Trophoblast cell (in vitro differentiated cells and primary cell): ENCODE measurements at places on chromosomes 2 and 18.
A peak's percentile ranks its signal among the peaks of the same experiment; 100 is the strongest.

GRCh38 chr2:214816008-214816533, 6.6 kb upstream of the BARD1 start:
- H3K36me3 ChIP-seq: no peaks in the 10 kb centered on the region
- no peak overlapping the region for H3K27ac ChIP-seq
- no peak for DNase-seq
- no peaks in the 10 kb centered on the region for H3K27me3 ChIP-seq
- H3K4me3 ChIP-seq: no peak overlapping the region

DNA sequence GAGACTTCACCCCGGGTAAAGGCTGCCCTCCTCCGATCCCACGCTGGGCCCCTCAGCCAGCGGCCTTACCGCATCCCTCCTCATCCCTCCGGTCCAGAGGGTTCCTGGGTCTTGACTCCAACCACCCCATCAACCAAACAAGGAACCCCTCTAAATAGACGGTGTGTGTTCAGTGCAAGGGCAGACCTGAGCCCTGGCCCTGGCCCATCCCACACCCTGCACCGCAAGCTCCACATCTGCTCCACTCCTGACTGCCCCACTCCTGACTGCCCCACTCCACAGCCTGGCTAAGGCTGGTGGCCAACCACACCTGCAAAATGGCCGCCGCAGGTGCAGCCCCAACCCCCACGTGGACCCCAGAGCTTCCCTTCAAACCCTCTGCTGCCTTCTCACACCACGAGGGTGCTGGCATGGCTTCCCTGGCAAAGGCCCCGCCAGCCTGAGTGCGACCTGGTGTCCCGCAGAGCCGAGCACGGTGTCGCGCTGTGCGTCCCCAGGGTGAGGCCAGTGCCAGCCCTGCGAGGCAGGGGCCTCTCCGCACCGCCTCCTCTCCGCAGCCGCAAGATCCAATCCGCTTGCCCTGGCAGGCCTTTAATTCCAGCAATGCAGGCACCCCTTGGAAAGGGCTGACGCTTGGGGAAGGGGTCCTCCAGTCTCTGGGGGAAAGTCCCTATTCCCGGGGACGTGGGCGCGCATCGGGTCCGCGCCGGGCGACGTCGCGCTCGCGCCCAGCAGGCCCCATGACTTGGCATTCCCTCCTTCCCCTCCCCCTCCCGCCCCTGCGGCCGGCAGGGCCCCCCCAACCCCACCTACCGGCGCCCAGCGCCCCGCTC, 1.5 kb downstream of the KIF1A start:
- DNase-seq: no peak
- peaks cover 3% of the 10 kb centered on the region for H3K4me1 ChIP-seq
- no peaks in the 10 kb centered on the region for H3K36me3 ChIP-seq
- H3K4me3 ChIP-seq: no peak overlapping the region
- peaks cover 46% of the 10 kb centered on the region for H3K27me3 ChIP-seq

GRCh38 chr2:223697316-223697891, 95.2 kb upstream of the SCG2 start:
- H3K27me3 ChIP-seq: no peaks in the 10 kb centered on the region
- no peak for DNase-seq
- H3K36me3 ChIP-seq: no peaks in the 10 kb centered on the region
- H3K4me1 ChIP-seq: no peaks in the 10 kb centered on the region
- no peak overlapping the region for H3K27ac ChIP-seq
- no peak overlapping the region for H3K4me3 ChIP-seq

- no peak overlapping the region for H3K4me3 ChIP-seq
- H3K36me3 ChIP-seq: no peaks in the 10 kb centered on the region
- H3K4me1 ChIP-seq: peaks cover 7% of the 10 kb centered on the region
- peak; percentile 7 for DNase-seq
- H3K27me3 ChIP-seq: no peaks in the 10 kb centered on the region
Observed at GRCh38 chr2:190843890-190844699, 36.5 kb upstream of the GLS start.

DNA sequence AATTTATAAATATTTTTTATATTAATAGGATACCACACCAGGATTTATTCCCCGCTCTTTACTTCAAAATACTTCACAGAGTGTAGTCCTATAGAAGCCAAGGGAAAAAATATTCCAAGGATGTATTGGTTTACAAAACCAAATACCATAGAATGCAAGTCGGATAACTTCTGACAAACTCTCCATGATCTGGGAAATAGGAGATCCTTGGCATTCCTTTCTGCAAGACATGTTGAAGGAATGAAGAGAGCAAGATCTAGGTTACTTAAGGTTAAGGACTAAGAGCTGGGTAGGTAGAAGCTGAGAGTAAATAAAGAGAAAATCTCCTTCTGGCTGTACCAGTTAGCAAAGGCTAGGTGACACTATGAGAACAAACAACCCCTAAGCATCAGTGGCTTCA, 141.2 kb downstream of the LRATD1 start:
- DNase-seq: peak; percentile 91
- H3K36me3 ChIP-seq: no peaks in the 10 kb centered on the region
- H3K27me3 ChIP-seq: no peaks in the 10 kb centered on the region
- no peak overlapping the region for H3K4me3 ChIP-seq
- no peak overlapping the region for H3K27ac ChIP-seq

DNA sequence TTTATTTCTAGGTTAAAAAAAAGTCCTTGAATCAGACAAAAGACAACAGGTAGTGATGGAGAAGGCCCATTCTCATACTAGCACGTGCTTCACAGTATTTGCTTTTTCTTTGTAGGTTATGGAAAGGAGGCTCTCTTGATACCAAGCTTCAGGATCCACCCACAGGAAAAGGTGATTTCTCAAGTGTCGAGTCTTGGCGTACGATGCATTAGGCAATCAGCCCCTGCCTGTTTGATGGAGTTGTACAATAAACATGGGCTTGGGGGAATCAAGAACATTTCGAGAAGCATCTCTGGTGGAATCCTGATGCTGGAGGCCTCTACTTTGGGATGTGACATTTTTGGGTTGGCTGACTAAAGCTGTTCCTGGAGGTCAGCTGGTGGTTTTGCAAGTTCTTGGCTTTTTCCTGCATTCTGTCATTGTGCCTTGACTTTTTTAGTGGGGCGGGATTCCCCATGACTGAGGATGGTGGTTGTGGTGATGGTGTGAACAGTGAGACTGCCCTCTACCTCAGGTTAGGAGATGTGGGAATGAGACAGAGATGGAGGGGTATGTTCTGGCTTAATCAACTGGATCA, 231.5 kb upstream of the SPRED2 start:
- no peaks in the 10 kb centered on the region for H3K27me3 ChIP-seq
- no peak overlapping the region for H3K27ac ChIP-seq
- no peaks in the 10 kb centered on the region for H3K36me3 ChIP-seq
- DNase-seq: no peak
- no peak overlapping the region for H3K4me3 ChIP-seq

GRCh38 chr2:2507417-2507997, 176.4 kb upstream of the MYT1L start:
- H3K4me3 ChIP-seq: no peak overlapping the region
- no peak overlapping the region for H3K27ac ChIP-seq
- H3K27me3 ChIP-seq: no peaks in the 10 kb centered on the region

DNA sequence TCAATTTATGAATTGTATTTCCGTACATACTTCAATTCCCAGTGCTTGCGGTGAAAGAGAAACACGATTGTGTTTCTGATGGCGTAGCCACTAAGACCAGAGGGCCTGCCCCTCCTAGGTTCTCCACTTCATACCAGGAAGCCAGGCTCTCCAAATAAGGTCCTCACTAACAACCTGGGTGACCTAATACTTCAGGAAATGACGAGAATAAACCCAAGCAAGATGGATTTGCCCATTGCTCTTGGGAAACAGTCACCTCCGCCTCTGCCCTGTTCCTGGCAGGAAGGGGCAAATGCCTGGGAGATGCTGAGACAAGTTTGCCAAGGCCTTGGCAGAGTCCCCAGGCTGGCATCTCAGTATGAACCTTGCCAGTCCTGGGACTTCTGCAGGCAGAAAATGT, 41.8 kb downstream of the TTC32 start:
- peaks cover 5% of the 10 kb centered on the region for H3K4me1 ChIP-seq
- no peak for DNase-seq
- no peaks in the 10 kb centered on the region for H3K27me3 ChIP-seq
- H3K4me3 ChIP-seq: no peak overlapping the region
- no peaks in the 10 kb centered on the region for H3K36me3 ChIP-seq

GRCh38 chr2:201517094-201517493, 65.6 kb downstream of the STRADB start:
- H3K4me3 ChIP-seq: no peak overlapping the region
- no peaks in the 10 kb centered on the region for H3K4me1 ChIP-seq
- no peak overlapping the region for H3K27ac ChIP-seq
- DNase-seq: peak; percentile 40

- DNase-seq: no peak
- H3K4me1 ChIP-seq: no peaks in the 10 kb centered on the region
- no peaks in the 10 kb centered on the region for H3K27me3 ChIP-seq
- no peak overlapping the region for H3K4me3 ChIP-seq
- no peak overlapping the region for H3K27ac ChIP-seq
- H3K36me3 ChIP-seq: no peaks in the 10 kb centered on the region
Observed at GRCh38 chr2:168434146-168434545, 21.9 kb upstream of the CERS6 start.

- peaks cover 13% of the 10 kb centered on the region for H3K36me3 ChIP-seq
- H3K27ac ChIP-seq: no peak overlapping the region
- H3K4me3 ChIP-seq: no peak overlapping the region
- no peaks in the 10 kb centered on the region for H3K4me1 ChIP-seq
Observed at GRCh38 chr18:79982736-79983135, 5.6 kb downstream of the TXNL4A start.

DNA sequence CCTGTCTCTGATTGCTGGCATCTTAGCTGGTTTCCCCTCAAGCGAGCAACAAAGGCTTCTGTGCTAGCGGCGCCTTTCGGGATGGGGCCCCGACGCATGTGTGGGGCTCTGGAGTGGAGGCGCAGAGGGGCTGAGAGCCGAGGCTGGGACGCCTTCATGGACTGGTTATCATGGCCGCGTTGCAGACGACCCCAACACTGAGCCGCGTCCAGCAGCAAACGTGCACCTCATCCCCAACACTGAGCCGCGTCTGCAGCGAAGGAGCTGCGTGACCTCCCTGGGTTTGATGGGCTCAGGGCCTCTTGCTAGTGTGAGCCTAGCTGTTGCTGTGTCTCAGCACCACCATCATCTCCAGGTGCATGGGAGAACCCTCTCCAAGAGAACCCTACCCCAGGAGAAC, 123.7 kb upstream of the CTDP1 start:
- H3K4me1 ChIP-seq: peaks cover 3% of the 10 kb centered on the region
- H3K4me3 ChIP-seq: no peak overlapping the region
- H3K27me3 ChIP-seq: no peaks in the 10 kb centered on the region
- no peak for DNase-seq
- no peaks in the 10 kb centered on the region for H3K36me3 ChIP-seq

- peaks cover 6% of the 10 kb centered on the region for H3K27me3 ChIP-seq
- peak; percentile 83 for DNase-seq
Observed at GRCh38 chr2:70871398-70872211, 36.0 kb upstream of the CD207 start.

DNA sequence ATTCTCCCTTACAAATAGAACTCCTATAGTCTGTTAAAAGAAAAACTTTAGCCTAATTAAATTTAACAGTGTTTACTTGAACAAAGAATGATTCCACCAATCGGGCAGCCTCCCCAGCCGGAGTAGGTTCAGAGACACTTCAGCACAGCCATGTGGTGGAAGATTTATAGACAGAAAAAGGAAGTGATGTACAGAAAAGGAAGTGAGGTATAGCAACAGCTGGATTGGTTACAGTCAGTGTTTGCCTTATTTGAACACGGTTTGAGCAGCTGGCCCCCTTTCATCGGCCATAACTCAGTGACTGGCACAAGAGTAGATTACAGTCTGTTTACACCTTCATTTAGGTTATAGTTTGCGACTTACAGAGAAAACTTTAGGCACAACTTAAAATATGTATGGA, 2.1 kb upstream of the SKA1 start:
- H3K36me3 ChIP-seq: no peaks in the 10 kb centered on the region
- no peak for DNase-seq
- H3K4me1 ChIP-seq: no peaks in the 10 kb centered on the region
- no peak overlapping the region for H3K27ac ChIP-seq
- no peak overlapping the region for H3K4me3 ChIP-seq
- no peaks in the 10 kb centered on the region for H3K27me3 ChIP-seq

GRCh38 chr2:240750409-240750808, 58.7 kb downstream of the AQP12A start:
- H3K4me1 ChIP-seq: no peaks in the 10 kb centered on the region
- no peak for DNase-seq
- no peak overlapping the region for H3K27ac ChIP-seq
- no peak overlapping the region for H3K4me3 ChIP-seq
- H3K36me3 ChIP-seq: no peaks in the 10 kb centered on the region

- DNase-seq: no peak
- H3K27ac ChIP-seq: no peak overlapping the region
- H3K4me3 ChIP-seq: no peak overlapping the region
- no peaks in the 10 kb centered on the region for H3K27me3 ChIP-seq
- no peaks in the 10 kb centered on the region for H3K4me1 ChIP-seq
- no peaks in the 10 kb centered on the region for H3K36me3 ChIP-seq
Observed at GRCh38 chr18:26993568-26993967, 128.1 kb upstream of the AQP4 start.

GRCh38 chr2:92074549-92074898, 2796.7 kb upstream of the TEKT4 start:
- DNase-seq: no peak
- no peaks in the 10 kb centered on the region for H3K36me3 ChIP-seq
